ENCODE measurements at places on chromosomes 16 and 17.

DNA sequence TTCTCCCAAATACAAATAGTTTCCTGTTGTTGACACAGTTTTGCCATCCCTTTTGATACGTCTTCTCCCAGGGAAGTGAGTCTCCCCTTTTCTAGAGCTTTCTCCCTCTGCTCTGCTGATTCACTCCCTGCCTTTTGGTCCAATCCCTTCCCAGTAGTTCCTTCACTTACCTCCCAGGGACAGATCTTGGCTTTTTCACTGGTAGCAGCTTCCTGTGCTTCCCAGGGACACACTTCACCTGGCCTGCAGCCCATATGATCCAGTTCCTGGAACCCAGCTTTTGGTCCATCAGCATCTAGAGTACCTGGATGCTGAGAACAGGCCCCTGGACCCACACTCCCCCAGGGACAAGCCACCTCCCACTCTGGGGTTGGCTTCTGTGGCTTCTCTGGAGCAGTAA lies 15.8 kb downstream of the GPR179 start:
- no peak overlapping the region for H3K27ac ChIP-seq
- no peaks in the 10 kb centered on the region for H3K36me3 ChIP-seq
- no peak overlapping the region for H3K4me3 ChIP-seq
- H3K27me3 ChIP-seq: no peaks in the 10 kb centered on the region

DNA sequence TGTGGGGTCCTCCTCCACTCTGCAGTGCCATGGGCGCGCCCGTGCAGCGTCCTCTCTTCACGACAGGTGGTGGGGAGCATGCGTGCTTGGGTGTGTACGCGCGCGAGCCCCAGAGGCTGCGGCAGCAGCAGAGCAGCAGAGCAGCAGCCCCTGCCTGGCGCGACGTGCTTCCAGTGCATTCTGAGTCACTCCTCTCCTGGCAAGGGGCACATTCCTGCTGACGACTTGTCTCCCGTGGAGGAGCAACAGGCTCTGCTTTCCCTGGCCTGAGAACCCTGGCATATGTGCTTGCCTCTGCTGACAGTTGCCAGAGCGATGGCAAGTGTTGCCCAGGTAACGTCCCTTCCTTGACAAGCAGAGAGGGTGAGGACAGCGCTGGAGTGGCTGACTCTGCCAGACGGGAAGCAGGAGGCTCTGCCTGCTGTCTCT lies 133.8 kb upstream of the PLCG2 start:
- H3K27ac ChIP-seq: no peak overlapping the region
- DNase-seq: peak; percentile 33
- H3K4me3 ChIP-seq: no peak overlapping the region
- H3K27me3 ChIP-seq: no peaks in the 10 kb centered on the region

DNA sequence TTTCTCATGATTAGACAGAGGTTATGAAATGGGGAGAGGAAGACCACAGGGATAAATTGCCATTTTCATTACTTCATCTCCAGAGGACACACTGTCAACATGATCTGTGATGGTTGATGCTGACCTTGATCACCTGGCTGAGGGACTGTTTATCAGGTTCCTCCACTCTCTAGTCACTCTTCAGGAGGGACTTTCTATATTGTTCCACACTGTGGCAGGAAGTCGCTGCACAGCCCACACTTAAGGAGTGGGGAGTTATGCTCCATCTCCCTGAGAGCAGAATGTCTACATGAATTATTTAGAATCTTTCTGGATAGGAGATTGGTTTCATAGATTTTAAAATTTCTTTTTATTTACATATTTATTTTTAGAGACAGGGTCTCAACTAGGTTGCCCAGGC lies 46.7 kb downstream of the CYB5B start:
- no peaks in the 10 kb centered on the region for H3K36me3 ChIP-seq
- peaks cover 21% of the 10 kb centered on the region for H3K4me1 ChIP-seq
- H3K27ac ChIP-seq: no peak overlapping the region

DNA sequence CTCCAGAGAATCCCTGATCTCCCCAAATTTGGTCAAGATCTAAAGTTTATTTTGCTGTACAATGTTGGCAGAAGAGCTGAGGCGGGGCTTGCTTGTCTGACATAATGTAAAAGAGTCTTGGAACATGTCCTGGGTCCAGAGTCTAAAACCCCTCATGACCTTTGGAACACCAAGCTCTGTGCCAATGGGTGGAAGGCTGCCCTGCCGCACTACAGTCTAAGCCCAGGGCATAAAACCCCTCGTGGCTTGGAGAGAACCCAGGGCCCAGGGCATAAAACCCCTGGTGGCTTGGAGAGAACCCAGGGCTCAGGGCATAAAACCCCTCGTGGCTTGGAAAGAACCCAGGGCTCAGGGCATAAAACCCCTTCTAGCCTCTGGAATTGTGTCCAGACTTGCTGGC lies 36.7 kb downstream of the CCDC57 start:
- no peaks in the 10 kb centered on the region for H3K4me1 ChIP-seq
- no peak for DNase-seq
- no peak overlapping the region for H3K27ac ChIP-seq
- no peak overlapping the region for H3K4me3 ChIP-seq

DNA sequence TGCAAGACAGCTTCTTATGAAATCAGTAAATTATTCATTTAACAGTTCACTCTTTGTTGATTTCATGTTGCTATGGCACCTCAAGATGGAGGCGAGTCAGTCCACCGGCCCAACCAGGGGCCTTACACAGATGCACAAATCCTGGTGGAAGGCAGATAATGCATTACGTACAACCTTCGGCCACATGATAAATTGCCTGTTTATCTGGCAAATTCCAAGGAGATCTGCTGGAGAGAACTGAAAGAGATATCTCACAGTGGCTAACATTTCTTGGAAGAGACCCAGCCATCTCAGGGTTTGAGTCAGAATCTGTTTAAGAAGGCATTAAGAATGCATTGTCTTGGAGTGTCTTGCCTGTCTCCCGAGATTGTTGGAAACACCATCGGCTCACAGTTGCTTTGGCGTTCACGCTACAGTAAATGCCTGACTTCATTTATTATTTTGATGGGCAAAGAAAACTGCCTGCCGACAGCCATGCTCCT lies 225.6 kb downstream of the MSI2 start:
- H3K4me3 ChIP-seq: no peak overlapping the region
- H3K27me3 ChIP-seq: no peaks in the 10 kb centered on the region
- peaks cover 11% of the 10 kb centered on the region for H3K4me1 ChIP-seq
- DNase-seq: no peak
- no peak overlapping the region for H3K27ac ChIP-seq

GRCh38 chr16:69890892-69891282 lies 60.2 kb upstream of the CLEC18A start:
- H3K4me3 ChIP-seq: no peak overlapping the region
- peaks cover 10% of the 10 kb centered on the region for H3K4me1 ChIP-seq
- no peak for DNase-seq
- peaks cover 2% of the 10 kb centered on the region for H3K36me3 ChIP-seq
- no peak overlapping the region for H3K27ac ChIP-seq

DNA sequence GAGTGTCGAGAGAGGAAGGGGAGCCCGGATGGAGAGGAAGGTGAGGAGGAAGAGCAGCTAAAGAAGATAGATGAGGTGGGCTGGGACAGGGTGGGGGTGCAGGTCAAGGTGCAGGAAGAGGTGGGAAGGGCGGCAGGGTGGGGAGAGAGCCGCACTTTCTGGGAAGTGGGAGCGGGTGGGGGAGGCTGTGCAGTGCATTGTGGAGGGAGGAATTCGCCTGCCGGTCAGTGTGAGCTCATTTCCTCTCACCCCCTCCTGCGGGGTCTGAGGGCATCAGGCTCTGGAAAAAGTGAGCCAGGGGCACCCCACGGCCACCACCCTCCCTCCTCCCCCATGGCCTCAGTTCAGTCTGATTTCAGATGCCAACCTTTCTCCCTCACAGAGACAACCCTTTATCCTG lies 2.5 kb upstream of the ARHGAP23 start:
- H3K27ac ChIP-seq: peak overlapping the region; percentile 94
- H3K4me3 ChIP-seq: no peak overlapping the region
- peak; percentile 86 for DNase-seq
- peaks cover 55% of the 10 kb centered on the region for H3K4me1 ChIP-seq
- no peaks in the 10 kb centered on the region for H3K36me3 ChIP-seq

Measured in endothelial cell of umbilical vein (primary cell).